ENCODE measurements at places on chromosomes 5 and 9.

DNA sequence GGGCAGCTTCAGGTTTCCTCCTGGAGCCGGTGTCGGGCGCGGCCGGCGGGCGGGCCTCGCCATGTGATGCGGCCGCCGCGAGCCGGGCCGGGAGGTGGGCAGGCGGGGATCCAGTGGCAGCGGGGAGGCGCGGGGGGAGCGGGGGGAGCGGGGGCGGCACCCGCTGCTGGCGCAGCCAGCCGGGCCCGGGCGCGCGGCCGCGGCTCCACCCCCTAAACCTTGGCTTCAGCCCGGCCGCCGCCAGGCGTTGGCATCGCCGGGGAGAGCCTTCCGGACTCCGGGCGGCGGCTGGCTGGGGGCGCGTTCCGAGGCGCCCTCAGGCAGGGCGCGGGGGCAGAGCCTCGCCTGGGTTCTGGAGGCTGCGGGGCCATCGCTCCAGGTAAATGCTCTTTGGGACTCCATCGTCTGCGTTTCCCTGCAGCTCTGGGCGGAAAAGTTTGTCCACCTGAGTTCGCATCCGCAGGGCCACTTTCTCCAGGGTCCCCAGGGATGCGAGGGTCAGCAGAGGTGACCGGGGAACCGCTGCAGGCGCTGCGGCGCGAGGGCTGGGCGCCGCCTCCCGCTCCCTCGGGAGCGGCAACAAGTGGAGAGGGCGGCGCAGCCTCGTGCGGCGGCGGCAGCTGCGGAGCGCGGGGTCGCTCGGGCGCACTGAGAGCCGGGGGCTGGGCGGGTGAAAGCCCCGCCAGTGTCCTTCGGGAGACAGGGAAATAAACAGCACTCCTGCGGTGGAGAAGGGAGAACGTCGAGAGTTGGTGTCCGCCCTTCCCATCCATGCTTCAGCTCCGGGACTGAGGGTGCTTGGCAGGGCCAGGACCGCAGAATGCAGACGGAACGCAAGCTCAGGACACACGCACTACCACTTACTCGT lies at the start of gene ARHGEF28:
Gene ARHGEF28, plus strand, starts transcription at position 253 of the 868 bp plus-strand sequence. CDS start 58,656 bp downstream, outside the sequence.
- DNase-seq, result no peak

GRCh38 chr5:2998106-2998505 lies 246.6 kb upstream of the IRX2 start:
- no peak for DNase-seq

GRCh38 chr5:99104538-99105132 lies 175.8 kb upstream of the CHD1 start:
- no peak for DNase-seq

DNA sequence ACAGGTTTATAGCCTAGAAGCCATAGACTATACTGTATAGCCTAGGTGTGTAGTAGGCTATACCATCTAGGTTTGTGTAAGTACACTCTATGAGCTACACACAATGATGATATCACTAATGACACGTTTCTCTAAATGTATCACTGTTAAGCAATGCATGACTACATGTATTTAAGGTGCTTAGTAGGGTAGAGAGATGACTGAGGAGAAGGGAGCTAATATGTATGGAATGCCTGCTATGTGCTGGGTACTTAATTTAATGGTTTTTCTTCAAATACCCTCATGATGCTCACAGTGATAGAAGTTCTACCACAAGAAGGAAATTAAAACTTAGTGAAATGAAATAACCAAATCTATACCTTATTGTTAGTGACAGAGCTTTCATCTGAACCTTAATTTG lies 1785.5 kb downstream of the EFNA5 start:
- DNase-seq, result no peak

- DNase-seq, result no peak
These were observed 19.6 kb downstream of the BAAT start for GRCh38 chr9:101365181-101365580.

- DNase-seq, result no peak
These were observed 2.4 kb downstream of the MRPL36 start for GRCh38 chr5:1797103-1797800.

- no peak for DNase-seq
These were observed 30.4 kb downstream of the KCNIP1 start for GRCh38 chr5:170534177-170534576.

DNA sequence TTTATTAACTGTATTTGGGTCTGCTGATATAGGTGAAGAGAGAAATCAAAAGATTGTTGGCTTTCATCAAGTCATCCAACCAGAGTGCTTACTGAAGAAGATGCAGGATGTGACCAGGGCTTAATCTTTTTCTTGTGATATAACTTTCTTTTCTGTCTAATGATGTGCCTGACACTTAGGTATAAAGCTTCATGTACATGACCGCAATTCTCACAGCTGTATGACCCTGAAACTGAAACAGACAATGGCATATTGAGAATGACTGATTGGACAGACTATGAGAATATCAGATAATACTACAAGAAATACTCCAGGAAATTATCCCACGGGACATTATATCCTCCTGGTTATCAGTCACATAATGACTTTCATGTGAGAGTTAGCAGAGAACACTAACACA lies 32.5 kb upstream of the FAM174A start:
- DNase-seq, result no peak

DNA sequence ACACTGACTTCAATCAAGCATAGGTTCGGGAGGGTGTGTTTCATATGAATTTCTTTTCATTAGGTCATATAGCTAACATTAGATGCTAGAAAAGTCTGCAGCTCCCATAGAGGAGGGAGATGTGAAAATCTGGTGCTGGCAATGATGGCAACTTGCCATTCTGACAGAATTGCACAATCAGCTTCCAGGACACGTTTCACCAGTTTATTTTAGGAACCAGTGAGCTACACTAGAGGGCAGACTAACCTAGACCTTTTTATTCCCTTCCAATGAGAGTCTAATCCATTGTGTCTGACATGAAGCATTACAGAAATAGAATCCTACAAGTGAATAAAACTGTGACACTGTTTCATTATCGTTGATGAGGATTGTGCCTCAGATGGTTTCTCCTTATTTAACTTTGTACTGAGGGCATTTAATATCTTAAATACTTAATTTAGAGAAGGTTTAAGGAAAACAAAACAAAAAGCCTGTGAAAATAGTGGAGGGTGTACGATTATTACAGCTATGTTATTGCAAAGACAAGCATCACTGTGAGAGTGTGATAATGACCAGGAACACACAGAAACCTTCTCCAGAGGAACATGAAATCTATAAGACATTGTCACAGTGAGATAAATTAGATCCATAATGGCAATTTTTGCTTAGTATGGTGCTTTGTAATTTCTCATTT lies 363.3 kb upstream of the RPS23 start:
- no peak for DNase-seq

GRCh38 chr9:14153310-14153720 lies 160.6 kb downstream of the NFIB start:
- DNase-seq, result no peak

- no peak for DNase-seq
These were observed 92.2 kb upstream of the CDH9 start for GRCh38 chr5:27130587-27130986.

DNA sequence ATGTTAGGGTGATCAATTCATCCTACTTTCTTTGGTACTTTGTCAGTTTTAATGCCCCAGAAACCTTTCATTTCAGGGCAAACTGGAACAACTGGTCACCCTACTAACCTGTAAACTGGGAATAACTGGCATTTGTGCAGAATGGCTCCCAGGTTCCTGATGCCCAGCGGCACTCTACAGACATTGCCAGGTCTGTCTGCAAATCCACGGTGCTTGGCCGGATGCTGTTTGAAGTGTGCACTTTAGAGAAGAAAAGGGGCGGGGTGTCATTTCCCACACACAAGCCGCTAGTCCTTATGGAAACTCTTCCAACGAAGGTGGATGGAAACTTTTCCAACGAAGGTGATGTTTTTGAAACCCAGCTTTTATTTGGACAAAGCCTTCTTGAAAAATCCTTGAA lies 49.9 kb upstream of the OTULINL start:
- DNase-seq, result no peak

- no peak for DNase-seq
These were observed 55.3 kb downstream of the RPS23 start for GRCh38 chr5:82222597-82223574.

DNA sequence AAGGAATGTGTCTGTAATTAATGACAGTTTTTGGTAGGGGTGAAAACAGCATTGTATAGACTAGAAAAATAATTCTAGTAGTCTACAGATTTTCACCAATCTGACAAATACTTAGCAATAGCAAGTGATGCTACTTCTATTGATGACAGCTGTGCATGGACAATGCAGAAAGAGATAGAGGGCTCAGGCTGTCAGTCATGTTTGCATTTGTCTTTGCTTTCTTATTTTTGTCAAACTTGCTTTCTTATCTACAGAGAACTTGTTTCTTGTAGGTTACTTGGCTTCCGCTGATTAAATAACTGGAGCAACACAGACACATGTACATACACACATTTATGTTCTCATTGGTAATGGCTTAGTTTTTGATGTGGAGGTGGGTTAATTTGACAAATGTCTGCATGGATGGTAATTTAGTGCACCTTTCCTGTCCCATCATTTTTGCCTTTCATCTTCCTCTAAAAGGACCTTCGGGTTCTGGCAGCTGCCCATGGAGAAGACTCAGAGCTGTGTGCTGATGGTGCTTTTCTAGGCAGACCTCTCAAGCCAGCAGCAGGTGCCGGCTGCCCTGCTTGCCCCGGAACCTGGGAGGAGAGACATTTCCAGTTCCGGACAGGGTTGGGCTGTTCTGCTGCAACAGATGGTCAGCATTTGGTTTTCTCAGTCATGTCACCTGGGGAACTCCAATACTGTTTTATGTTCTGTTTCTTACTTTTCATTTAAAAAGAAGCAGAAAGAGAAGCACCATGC lies 28.8 kb downstream of the CAMK4 start:
- DNase-seq, result no peak

DNA sequence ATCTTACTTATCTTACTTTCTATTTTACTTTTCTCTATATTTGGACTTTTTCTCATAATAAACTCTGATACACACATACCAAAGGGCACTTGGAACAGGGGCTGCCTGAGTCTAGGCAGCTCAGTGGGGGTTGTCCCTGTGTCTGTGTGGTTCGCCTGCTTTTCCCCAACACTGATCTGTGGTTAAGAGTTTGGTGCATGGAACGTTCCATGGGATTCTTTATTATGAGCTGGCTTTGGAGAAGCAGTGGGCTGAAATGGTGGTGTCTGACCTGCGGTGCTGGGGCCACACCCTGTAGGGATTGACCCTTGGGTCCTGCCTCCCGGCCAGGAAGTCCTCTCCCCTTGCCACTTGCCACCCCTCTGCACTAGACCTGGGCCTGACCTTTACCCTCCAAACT lies 47.4 kb downstream of the ANKRD33B start:
- DNase-seq, result no peak

DNA sequence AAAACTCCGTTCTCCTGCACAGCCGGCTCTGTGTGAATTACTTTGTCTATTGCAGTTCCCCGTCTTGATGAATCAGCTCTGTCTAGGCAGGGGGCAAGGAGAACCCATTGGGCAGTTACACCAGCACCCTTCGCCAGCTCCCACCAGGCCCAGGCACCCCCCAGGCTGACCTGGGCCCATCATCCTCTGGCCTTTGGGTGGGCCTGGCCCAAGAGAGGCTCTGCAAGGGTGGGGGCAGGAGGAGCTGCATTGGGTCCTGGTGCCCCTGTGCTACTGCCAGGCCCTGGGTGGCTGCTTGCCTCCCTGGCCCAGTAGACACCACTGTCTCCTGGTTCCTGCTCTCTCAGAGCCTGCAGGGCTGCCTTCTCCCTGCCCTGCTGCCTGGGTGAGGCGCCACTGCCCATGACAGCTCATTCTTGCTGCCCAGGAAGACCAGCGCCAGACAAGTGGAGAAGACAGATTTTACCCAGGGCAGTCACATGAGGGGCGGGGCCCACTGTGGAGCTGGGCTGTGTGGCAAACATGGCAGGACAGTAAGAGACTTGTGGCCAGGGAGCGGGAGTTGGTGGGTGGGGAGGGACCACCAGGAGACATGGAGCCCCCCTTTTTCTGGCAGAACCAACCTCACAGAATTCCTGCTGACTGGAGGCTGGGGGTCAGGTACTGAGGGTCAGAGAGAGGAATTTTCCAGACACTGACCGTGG lies 67.2 kb downstream of the MRPL36 start:
- no peak for DNase-seq

- no peak for DNase-seq
These were observed 79.0 kb downstream of the C5orf15 start for GRCh38 chr5:133889271-133889905.

GRCh38 chr5:36710039-36710438 lies 103.6 kb downstream of the SLC1A3 start:
- no peak for DNase-seq

DNA sequence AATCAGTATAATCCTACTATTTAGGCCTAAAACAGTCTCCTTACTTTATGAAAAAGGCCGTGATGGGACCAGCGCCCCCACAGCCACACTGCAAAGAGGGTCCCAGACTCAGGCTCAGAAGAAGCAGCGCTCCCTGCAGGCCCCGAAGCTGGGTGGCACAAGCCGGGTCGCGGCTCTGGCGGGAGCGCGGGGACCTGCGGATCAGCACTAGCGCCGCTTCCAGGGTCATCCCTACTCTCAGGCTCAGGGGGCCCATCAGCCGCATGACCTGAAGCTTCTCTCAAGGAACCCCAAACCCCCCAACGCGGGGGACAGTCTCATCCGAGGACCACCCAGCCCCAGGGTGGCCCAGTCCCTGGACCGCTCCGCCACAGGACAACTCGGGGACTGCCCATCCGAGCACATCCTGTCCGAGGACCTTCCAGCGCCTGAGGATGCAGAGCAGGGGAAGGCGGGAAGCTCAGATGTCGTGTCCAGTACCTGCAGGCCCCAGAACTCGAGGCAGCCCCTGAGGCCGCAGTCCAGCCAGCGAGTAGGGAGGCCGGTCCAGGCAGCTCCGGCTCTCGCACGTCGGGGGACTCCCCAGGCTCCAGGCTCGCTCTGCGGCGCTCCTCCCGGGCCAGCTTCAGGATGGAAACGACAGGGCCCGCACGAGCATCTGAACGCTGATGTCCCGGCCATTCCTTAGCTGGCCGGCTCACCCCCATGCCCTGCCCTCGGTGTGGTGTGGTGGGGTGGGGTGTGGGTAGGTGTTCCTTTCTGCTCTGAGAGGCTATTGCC lies 32.4 kb upstream of the CDK20 start:
- no peak for DNase-seq

- no peak for DNase-seq
These were observed 66.5 kb downstream of the TEX10 start for GRCh38 chr9:100286257-100286656.

DNA sequence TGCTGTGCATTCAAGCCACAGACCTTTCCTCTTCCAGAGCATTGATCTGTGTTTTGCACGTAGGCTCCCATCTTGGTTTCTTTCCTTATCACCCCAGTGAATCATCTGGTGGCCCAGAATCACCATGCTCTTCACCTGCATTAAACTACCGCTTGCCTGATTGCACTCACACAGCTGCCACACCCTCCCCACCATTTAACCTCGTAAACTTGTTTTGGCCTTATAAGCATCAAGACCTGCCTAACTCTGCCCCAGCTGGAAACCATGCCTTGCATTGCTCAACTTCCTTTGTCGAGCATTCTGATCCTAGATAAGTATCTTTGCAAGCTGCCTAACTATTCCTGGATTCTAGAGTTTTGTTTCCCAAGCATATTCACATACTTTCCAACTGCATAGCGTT lies 369.6 kb upstream of the SEMA6A start:
- DNase-seq, result no peak

GRCh38 chr5:177967221-177967887 lies 28.7 kb downstream of the PROP1 start:
- no peak for DNase-seq
